NCI-H2081 treated with DMSO at 0.1 percent for 48 hours (cell line): ENCODE measurements at places on chromosomes 2 and 18.

GRCh38 chr2:221554769-221555493 is 17.2 kb downstream of the EPHA4 start:
- no peak for DNase-seq

- no peak for DNase-seq
These were observed 34.3 kb upstream of the GPD2 start for GRCh38 chr2:156401861-156402260.

- no peak for DNase-seq
These were observed 9.5 kb downstream of the CHAC2 start for GRCh38 chr2:53777134-53777533.

GRCh38 chr2:95281786-95282185 is 7.5 kb downstream of the PROM2 start:
- no peak for DNase-seq

- DNase-seq: no peak
These were observed 35.0 kb downstream of the RHOB start for GRCh38 chr2:20481798-20482405.

DNA sequence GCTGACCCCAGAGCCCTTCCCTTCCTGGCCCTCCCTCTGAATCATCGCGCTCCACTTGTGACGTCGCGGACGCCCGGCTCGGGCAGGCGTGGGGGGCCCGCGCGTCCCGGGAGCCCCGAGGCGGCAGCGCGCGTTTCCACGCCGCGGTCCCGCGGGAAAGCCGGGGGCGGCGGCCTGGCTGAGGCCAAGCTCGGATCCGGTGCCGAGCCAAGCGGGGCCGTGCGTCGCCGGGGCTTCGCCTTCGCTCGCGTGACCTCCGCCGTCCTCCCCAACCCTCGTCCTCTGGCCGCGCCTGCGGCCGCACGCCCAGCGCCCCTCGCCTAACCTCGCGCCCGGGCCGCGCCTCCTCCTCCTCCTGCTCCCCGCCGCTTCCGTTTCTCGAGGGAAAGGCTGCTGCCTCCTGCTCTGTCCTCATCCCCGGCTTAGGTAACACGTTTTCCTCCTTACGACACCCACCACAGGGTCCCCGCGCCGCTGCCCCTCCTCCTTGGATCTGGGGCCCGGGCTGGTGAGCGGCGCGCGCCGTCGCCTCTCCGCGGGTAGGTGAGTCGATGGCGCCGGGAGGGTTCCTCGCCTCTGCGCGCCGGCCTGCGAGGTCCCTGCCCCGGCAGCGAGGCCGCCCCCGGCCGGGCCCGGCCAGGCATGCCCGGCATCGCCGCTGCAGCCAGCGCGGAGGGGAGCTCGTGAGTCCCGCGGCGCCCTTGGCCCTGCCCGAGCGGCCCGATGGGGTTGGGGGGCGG is at the start of gene INPP1:
Gene INPP1, plus strand, starts transcription at position 54 of the 740 bp plus-strand sequence. CDS start 16,514 bp downstream, outside the sequence.
- no peak for DNase-seq

DNA sequence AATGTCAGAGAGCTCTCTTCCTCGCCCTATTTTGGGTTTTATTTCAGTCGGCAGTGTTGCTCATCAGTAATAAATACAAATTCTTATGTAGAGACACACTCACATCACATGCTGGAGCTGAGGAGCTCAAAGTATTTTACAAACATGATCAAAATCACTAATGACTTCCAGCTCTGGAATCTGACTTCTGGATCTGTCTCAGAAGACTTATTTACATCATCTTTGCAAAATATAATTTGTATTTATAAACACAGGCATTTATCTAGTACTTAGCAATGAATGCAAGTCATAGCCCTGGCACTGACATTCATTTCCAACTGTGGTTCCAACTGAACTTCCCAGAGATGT is 327.1 kb downstream of the NCKAP5 start:
- DNase-seq: no peak

DNA sequence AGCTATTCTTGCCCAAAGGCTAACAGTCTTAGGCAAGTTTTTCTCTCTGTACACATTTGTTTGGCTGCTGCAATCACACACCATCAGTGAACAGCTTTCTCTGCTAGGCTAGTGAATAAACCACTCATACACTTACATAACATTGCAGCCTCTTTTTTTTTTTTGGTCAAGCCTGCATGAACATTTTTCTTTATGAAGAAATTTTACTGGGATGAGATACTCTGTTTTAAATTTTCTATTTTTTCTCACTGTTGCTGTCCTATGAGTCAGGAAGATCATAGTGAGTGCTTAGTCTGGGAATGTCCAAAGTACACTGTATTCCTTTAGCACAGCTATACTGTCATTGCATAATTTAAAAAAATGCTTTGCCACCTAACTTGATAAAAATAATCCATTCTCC is 58.5 kb downstream of the ROCK1 start:
- DNase-seq: no peak

DNA sequence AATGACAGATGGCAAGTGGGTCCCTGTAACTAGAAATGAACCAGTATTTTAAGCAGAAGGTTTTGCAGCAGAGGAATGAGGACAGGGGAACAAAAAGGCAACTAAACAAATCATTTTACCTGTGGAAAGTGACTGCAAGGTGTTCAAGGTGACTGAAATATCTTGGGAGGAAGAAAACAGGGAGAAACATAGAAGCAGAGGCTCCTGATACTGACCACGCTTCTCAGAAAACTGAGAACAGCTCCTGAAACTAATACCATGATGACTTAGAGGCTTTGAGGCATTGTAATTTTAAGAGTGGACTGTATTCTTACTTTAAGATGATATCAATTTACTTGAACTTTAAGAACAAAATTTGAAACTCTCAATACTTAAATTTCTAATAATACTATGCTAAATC is at the start of gene DYTN:
Gene DYTN, minus strand, starts transcription at position 101 of the 400 bp plus-strand sequence. CDS start 117 bp downstream, outside the sequence.
- no peak for DNase-seq

GRCh38 chr2:42067521-42067920 is 19.7 kb downstream of the PKDCC start:
- DNase-seq: no peak

DNA sequence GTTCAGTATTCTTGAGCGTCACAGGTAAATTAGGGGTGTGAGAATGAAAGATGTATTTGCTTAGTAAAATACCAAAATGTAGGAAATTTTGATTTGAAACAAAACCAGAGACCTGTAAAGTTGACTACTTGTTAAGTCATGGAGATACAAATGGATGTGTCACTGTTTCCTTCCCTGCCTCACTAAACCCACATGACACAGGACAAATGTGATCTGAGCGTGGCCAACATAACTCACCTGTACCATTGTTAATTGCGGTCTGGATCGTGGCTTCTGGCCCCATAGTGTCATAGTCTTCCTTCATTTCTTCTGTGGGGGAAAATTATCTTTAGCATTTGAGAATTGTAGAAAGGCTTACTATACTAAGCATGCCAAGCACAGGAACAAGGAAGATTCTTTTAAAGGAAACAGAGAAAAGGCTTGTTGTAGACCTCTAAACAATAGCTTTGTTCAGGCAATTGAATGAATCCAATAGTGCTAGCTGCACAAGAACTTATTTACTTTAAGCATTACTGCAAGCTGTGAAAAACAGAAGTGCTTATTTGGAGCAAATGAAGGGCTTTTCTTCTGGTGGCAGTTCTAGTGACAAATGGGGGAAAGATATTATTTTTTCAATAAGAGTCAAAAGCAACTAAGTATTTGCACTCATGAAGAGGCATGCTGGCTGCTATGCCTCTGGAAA is 95.2 kb downstream of the ZEB2 start:
- no peak for DNase-seq

- no peak for DNase-seq
These were observed 13.1 kb downstream of the NT5DC4 start for GRCh38 chr2:112733871-112734270.

DNA sequence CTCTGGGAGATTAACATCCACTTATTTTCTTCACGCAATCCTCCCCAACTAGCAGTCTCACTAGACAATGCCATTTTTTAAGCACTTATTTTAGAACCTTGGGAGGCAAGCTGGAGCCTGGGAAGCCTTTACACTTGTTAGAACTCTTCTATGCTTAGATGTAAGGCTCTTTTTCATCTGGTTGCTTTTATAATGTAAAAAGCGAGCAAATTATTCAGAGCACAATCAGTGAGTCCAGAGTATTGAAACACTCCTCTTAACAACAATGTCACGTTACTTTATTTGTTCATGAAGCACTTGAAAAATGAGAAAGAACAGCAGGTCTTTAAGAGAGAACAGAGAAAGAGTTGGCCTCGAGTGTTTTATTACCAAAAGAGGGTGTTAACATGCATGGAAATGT is 84.1 kb upstream of the SLC8A1 start:
- DNase-seq: no peak

DNA sequence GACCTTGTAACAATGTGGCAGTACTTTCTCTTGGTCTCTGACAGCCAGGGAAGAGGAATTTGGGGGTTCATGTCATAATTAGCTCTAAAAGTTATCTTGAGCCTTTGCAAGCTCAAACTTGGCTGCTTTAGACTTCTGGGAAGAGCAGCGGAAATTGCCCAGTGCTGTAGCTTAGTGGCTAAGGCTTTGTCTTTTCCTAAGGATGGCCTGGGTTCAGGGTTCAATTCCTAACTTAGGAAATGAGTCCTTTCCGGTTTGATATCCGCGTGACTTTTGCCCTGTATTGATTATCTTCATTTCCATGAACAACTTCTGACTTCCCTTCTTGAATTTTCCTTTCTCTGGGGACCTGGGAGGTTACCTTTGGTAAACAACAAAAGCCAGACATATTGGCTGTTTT is 961.0 kb downstream of the CNTNAP5 start:
- DNase-seq: no peak

DNA sequence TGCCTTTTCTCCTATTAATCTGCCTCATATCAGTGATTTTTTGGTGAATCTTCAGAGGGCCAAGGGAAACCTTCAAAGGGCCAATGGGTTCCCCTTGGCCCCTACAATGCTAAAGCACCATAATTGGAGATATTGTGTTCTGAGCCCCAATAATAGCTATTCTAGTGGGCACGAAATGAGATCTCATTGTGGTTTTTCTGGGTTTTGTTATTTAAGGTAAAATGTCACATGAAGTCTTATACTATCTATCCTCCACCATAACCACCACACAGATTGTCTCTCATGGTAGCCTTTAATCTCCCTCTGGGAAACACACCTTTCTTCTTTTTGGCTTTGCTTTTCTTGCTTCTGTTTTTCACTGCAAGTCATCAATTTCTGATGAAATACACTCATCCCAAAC is 152.8 kb downstream of the B3GNT2 start:
- no peak for DNase-seq

- DNase-seq: no peak
These were observed 2.6 kb downstream of the ANKRD44 start for GRCh38 chr2:197307933-197308521.

- DNase-seq: no peak
These were observed 27.3 kb upstream of the CDCA7 start for GRCh38 chr2:173327421-173327820.

DNA sequence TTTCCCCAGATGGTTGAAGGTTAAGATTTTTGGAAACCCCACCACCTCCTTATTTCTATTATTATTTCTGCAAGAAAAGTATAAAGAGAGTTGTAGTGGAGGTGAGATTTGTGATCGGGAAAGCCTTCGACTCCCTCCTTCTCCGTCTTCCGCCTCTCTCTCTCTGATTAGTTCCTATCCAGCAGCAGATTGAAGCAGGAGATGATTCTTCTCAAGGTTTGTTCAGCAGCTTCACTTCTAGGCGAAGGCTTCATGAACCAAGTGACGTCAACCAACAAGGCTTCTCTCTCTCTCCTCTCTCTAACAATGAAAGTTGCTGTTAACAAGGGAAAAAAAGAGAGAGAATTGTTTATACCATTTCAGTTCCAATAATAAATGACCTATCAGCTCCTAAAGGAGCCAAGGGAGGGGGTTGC is at the start of gene BAZ2B:
Gene BAZ2B, minus strand, starts transcription at position 263 of the 416 bp plus-strand sequence. CDS start 137,829 bp downstream, outside the sequence.
- peak; percentile 26 for DNase-seq

- DNase-seq: no peak
These were observed 210.8 kb upstream of the ZEB2 start for GRCh38 chr2:144730711-144731110.

DNA sequence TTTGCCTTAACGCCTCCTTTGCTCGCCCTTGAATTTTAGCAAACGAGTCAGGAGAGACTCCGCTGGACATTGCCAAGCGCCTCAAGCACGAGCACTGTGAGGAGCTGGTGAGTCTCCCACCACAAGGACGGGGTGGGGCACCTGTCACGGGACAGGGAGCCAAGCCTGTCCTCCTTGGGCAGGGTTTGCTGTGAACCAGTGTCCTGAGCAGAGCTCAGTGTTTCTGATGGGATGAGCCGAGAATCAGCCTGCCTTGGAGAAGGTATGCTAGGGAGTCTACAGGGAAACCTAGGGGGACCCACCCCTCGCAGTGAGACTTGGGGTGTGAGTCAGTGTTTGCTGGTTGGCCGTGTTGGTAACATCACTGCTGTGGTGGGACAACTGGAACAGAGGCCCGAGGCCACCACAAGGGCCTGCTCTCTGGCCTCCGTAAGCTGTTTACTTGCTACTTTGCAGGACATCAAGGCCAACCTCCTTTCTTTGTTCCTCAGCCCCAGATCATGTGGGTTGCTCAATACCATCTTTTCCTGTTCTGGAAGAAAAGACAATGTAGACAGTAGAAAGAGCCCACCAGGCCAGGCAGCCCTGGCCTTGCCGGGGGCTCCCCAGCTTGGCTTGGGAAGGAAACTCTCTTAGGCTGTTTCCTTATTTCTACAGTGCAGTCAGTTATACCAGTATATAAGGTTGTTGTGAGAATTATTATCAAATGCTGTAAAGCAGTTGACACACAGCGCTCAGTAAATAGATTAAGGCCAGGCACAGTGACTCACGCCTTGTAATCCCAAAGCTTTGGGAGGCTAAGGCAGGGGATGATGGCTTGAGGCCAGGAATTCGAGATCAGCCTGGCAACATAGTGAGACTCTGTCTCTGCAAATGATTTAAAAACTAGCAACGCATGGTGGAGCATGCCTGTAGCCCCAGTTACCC is 42.4 kb downstream of the ITGB1BP1 start:
- no peak for DNase-seq

- no peak for DNase-seq
These were observed 76.1 kb downstream of the LRRC30 start for GRCh38 chr18:7307030-7307429.

- no peak for DNase-seq
These were observed 17.0 kb upstream of the NFATC1 start for GRCh38 chr18:79378536-79379250.

DNA sequence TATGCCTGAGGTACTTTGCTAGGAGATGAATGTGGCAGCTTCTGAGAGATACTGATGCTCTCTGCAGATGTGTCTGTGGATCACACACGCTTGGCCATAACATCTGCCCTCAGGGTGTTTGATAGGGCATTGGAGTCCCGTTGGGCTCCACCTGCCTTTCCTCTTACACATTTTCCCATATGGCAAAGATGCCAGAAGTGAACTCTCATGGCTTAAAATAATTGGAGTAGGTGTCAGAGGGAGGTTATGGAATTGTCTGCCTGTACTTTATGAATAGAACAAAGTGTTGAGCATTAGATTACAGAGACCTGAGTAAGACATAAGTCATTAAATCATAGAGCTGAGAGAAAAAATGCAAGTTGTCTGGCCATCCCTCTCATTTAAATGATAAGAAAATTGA is 75.3 kb upstream of the PNPT1 start:
- no peak for DNase-seq

DNA sequence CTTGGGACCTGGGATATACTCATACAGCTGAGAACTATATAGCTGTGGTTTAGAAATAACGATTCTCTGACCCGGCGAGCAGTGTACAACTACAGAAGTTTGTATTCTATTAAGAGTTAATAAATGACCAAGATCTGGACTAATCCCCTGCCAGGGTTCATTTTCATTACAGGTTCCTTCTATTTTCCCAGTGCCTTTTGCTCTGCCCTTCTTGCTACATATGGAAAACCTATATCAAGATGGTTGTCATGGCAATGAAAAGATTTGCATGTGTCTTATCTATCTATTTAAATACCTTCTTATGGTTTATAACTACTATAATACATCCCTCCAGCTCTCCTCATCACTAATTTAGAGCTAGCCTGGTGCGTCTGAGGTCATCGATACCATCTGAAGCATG is 965.2 kb downstream of the BCL11A start:
- DNase-seq: no peak

GRCh38 chr2:64119369-64119768 is 24.9 kb downstream of the PELI1 start:
- no peak for DNase-seq
